ENCODE measurements at places on chromosomes 12 and 14. TPM values are rescaled to one million over a fixed set of nuclear protein-coding genes. Genes with fewer than 3 reads are reported as not detected.

DNA sequence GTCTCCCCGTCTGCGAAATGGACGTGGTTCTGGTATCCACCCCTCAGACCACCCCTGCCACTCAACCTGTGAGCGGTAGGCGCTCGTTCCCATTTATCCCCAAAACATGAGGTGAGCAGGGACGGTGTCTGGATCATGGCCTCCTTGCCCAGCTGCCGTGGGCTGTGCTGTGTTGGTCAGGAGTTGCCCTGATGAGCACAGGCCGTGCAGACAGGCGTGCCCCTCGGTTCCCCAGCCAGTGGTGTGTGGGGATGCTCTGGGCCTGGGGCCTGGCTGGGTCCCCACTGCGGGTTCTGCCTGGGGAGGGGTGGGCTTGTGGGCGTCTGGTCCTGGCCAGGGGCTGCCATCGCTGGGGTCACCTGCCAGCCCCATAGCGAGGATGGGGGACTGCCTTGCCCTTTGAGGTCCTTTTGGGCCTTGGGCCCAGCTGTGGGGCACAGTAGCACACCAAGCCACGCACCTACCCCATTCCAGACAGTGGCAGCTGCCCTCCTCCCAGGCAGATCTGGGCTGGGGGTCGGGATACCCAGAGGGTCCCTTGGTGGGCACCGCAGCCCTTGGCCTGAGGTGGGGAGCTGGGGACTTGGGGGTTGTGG is 11.3 kb upstream of the PUS1 start:
- DNase-seq: no peak

DNA sequence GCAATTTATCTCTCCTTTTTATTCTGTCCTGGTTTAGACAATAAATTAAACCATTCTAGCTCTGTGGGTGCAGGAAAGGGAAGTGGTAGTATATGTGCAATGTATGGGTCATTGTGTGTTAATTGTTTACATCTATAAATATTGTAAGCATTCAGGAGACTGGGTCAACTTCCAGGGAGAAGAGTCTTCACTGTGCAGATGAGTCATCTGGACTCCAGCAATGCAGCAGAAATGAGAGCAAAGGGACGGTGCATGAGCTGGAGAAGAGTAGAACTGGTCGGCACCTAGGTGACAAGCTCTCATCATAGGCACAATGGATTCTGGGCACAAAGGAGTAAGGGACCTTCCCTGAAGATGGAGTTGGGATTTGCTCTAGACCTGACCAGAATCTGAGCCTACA is 211.1 kb upstream of the DAAM1 start:
- DNase-seq: no peak

DNA sequence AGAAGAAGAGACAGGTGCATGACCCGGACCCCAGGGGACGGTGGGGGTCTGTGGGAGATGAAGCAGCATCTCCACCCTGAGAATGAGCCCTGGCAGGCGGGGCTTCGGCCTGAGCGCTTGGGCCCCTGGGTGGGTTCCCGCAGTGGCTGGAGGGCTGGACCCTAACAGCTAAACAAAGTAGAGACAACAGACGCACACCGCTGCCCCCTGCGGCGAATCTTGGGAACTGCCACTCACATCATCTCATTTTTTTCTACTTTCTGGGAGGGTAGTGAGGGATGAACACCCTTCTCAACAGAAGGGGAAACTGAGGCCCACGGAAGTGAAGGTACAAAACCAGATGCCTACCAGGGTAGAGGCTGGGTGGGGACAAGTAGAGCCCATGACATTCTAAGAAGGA is 104.7 kb downstream of the RFLNA start:
- DNase-seq: peak; percentile 72

Gene SUDS3
- total RNA-seq: 21.2 TPM

Gene ASCL1
- total RNA-seq: not detected

Gene LIN52
- 6.9 TPM for total RNA-seq
